H1 (cell line): ENCODE measurements at places on chromosomes 2 and 18. TPM values are rescaled to one million over a fixed set of nuclear protein-coding genes. Genes with fewer than 3 reads are reported as not detected.

GRCh38 chr18:61335684-61336555, 2.7 kb downstream of the CDH20 start:
- DNase-seq: no peak

GRCh38 chr2:133417415-133417814, 150.8 kb downstream of the NCKAP5 start:
- DNase-seq: no peak

DNA sequence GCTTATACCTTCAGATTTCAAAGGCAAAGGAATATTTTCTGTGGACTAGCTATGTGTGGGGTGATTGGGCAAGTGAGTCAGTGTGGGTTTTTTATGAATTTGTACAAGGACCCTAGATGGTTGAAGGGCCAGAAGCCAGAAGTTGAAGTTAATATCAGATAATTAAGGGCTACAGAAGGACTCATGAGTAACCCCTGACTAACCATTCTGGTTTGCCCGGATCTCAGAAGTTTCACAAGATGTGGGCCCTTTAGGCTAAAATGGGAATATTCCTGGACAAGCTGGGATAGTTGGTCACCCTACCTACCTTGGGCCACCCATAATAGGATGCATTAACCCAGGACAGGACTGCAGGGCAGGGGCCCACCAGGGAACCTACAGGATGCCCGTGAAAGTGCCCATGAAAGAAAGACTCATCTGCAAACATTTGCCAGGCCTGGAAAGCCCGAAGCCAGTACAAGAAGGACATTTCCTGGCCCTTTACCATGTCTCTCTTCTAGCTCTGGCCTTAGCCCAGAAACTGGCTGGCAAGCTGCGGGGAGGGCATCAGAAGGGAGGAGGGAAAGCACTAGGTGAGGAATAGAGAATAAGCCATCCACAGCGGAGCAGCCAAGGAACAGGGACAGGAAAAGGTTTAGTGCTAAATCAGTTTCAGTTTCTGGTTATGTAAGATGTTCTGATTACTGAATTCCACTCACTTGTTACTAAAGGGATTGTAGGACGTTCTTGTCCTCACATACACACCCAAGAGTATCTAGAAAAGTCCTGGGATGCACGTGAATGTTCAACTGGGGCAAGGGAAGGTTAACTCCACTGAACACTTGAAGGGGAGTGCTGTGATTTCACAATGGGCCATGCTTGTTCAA, 33.6 kb downstream of the GCG start:
- no peak for DNase-seq

- DNase-seq: peak; percentile 41
Measured at GRCh38 chr2:100641125-100641435, 78.3 kb downstream of the PDCL3 start.

DNA sequence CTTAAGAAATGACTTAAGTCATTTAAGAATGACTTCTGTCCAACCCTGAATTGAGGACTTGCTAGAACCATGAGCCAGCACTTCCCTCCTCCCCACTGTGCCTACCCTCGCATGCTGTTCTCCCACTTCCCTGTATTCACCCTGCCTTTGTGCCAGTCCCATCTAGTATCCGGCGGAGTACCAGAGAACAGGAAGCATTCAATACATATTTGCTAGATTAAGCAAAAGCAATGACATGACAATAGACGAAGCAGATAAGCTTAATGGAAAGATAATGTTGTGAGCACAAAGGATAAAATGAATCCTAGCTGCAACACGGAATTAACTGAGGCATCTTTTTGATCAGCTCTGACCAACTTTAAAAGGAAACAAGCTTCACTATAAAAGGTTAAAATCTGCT, 328.5 kb downstream of the TDRD15 start:
- DNase-seq: no peak

- no peak for DNase-seq
Measured at GRCh38 chr2:26482211-26483026, 4.5 kb upstream of the OTOF start.

DNA sequence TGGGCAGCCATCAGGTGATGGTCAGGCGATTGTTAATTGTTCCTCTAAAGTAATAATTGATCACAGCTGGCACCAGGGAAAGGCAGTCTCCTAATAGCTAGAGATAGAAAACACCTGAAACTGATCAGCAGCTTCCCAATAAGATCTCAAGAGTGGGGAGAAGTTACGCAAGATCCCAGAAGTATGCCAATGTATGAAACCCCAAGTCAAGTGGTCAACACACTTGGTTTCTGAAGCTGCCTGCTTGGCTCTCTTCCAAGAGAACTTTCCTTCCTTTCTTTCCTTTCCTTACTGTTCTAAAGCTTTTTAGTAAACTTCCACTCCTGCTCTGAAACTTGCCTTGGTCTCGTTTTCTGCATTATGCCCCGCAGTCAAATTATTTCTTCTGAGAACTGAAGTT, 201.6 kb upstream of the SKOR2 start:
- DNase-seq: no peak

DNA sequence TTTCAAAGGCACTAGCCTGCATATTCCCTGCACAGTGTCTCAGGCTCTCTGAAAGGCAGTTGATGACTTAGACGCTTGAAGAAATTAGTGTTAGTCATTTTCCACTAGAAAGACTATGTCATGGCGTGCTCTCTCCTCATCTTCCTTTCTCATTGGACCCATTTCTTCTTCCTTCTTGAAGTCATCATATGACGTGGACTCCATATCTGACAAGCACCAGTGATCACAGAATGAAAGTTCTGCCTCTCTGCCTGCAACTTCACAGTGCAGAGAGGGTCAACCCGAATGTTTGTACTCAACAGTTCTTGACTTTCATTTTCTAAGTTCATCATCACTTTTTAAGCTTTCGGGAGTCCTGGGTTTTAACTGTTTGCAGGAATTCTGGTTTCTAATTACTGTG, 63.7 kb upstream of the CYRIA start:
- DNase-seq: no peak

DNA sequence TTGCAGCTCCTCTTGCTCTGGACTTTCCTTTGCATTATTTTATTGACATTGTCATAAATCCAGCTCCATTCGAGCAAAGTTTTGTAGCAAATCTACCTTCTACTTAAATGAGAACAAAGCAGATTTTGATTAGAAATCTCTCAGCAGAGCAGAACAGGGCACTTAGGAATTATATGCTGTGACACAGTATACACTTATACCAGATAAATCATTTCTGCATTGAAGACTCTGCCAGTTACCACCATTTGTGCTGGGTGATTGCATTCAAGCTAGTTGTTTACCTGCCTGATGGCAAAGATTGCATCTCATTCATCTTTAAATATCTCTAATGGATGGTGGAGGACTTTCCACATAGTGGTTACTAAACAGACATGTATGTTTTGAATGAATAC, 441.7 kb upstream of the HNMT start:
- no peak for DNase-seq

DNA sequence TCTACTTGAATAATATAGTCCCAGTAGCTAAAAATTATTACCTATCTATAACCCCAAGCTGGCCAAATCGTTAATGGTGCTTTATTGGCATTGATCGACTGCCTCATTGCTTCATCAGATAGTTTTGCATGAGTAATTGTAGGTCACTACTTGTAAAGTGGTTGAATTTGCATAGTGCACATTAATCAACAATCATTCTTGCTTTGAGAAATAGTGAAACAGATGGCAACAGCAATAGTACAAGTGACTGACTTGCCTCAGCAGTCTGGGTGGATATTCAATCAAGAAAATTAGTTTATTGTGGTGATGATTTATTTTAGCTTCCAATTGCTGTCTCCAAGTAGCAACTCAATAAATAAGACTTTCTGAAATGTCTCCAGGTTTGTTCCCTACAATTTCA, 117.8 kb upstream of the NRXN1 start:
- no peak for DNase-seq

DNA sequence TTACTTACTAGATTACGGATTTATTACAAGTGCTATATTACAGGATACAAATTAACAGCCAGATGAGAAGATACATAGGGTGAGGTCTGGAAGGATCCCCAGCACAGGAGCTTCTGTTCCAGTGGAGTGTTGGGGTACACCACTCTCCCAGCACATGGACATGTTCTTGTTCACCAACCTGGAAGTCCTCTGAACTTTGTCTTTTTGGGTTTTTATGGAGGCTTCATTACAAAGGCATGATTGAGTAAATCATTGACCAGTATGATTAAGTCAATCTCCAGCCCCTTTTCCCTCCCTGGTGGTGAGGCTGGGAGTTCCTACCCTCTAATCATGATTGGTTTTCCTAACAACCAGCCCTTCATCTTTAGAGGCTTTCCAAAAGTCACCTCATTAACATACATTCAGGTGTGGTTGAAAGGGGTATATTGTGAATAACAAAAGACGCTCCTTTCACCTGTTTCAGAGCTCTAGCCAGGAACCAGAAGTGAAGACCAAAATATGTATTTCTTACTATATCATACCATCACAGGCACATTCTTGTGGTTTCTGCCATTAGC, 38.3 kb downstream of the APLF start:
- no peak for DNase-seq

DNA sequence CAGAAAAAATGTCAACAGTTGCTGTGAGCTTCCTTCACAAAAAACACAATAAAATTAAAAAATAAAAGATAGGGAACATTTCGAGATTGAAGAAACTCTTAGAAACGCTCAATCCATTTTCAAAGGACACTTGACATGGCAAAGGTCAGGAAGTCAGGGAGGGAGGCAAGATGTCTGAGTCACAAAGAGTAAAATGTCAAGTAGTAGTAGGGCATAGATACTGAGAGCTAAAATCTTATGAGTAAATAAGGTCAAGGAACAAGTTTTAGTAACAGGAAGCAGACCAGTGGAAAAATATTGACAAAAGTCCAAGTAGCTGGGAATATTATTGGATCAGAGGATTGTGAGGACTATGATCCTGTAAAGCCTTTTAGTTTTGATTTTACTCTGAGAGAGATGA, 495.6 kb downstream of the TMX3 start:
- no peak for DNase-seq

DNA sequence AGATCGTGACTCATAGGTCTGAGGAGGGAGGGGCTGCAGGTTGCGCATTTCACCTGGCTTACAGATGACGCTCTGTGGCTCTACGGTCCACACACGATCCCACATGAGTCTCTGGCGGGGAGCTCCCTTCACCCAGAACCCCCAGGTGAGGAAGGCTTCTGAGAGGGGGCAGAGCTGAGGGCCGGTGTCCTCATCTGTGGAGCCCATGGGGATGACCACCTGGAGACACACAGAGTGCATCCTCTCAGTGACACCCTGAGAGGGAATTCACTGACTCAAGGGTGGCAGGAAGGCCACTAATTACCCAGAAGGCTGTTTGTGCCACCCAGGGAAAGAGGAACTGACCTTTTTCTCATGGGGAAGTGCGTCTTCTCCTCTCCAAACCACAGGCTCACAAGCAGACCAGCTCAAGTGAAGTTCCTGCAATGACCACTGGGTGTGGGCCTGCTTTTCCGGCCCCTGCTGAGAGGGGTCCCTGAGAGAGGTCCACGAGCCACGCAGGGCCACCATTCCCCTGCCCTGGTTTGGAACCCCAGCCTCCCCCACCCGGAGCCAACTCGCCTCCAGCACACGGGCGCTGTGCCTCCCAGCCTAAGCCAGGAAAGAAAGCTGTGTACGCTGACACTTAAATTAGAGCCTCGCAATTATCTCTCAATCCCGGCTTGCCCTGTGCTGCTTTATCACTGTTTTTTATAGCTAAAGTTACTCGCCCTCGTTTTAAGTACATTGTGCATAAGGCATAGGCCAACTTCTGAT, 114.1 kb downstream of the BCL11A start:
- DNase-seq: no peak

DNA sequence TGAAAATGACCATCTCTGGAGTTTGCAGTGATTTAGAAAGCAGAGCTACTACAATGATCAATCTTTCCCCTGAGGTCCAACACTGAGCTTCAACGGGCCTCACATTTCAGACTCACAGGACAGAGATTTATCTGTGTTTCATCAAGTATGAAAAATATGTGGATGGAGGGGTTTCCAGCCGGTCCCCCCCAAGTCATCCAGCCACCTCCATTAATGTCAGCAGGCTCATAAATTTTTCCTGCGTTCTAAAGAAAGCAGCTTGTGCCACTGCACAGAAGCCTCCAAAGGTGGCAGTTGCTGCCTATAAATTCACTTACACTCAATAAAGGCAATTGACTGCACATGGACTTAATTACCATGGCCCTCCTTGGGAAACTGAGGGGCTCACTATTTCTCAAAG, 117.4 kb upstream of the ACKR3 start:
- DNase-seq: no peak

DNA sequence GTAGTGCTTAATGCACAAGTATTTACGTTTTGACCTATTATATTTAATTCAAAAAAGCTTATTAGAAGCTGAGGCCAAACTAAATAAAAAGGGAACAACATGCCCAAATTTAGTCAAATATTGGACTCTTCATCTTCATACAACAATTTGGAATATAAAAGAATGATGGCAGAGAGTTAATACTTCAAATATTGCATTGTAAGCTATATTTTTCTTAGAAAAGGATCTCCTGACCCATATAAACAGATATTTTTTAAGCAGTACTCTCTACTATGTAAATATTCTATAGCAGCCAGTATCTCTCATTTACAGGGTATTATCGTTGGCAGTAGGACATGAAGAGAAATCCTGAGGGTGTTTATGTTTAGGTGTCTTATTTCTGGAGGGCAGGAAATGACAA, 531.2 kb downstream of the NYAP2 start:
- no peak for DNase-seq

DNA sequence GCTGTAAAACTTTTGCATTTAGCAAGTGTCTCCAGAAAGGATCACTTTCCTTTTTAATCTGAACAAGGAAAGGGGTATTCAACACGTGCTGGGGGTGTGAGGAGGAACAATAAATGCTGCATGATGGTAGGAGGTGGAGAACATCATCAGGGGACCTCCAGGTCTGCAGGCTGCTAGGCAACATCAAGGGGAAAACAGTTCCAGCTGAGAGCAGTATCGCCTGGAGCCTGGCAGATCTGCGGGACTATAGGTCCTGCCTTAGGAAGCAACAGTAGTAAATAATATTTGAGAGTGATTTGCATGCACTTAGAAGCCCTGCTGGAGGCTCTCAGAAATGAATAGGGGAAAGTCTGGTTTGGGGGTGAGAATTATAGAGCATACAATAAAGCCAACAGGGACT, 175.6 kb downstream of the SUCLG1 start:
- no peak for DNase-seq

DNA sequence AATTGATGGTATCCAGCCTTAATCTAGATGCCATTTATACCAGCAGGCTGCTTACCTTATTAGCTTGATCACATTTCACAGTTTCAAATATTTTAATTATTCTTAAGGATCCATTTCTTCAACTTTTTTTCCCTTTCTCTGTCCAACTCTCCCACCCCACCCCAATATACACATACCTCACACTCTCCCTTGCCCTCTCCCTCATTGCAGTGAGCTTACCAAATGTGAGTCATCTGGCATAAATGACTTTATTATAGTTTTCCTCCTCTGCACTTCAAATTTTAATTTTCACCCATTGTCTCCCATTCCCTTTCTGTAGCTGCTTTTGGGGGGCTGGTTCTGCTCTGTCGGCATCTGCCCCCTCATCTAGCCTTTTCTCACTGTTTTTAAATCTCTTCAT, 12.9 kb downstream of the HTR2B start:
- DNase-seq: no peak

Gene KANSL3
- 19.8 and 30.4 TPM in 2 replicates for polyA plus RNA-seq

Gene RESP18
- 0.11 TPM in 1 of 2 replicates, not detected in the other for polyA plus RNA-seq

Gene ANKRD29
- polyA plus RNA-seq: 2.2 and 3.0 TPM in 2 replicates

Gene CERKL
- polyA plus RNA-seq: 0.03 and 0.05 TPM in 2 replicates

Gene ZNF236
- polyA plus RNA-seq: 6.7 and 8.3 TPM in 2 replicates

Gene NYAP2
- polyA plus RNA-seq: not detected in 2 replicates

Gene CD207
- not detected in 2 replicates for polyA plus RNA-seq

Gene MALL
- 7.9 and 8.0 TPM in 2 replicates for polyA plus RNA-seq

Gene SNED1
- polyA plus RNA-seq: 1.9 and 2.6 TPM in 2 replicates

Gene C2orf15
- polyA plus RNA-seq: 3.0 and 3.6 TPM in 2 replicates
